ENCODE measurements at places on chromosomes 4 and X.

DNA sequence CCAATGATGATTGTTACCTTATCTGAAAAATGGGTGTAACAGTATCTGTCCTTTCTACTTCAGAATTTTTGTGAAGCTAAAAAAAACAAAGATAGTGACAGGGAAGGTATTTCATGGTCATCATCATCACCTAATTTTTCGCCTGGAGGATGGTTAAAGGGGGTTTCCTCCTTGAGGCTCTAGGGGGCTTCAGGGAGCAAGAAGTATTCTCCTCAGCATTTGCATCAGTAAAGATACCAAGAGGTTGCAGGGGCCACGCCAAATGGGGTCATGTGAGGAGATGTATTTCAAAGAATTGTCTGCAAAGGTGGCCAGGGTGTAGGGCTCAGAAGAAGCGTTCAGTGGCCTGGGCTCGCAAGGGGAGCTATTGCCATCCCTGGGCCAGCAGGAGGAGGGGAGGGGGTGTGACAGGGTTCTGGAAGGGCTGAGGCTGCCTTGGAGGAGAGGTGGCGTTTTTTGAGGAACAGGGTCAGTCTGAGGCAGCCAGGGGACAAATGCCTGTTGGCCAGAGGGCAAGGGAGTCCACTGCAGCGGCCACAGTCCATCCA is 7.3 kb upstream of the NSG1 start:
- no peak for DNase-seq

DNA sequence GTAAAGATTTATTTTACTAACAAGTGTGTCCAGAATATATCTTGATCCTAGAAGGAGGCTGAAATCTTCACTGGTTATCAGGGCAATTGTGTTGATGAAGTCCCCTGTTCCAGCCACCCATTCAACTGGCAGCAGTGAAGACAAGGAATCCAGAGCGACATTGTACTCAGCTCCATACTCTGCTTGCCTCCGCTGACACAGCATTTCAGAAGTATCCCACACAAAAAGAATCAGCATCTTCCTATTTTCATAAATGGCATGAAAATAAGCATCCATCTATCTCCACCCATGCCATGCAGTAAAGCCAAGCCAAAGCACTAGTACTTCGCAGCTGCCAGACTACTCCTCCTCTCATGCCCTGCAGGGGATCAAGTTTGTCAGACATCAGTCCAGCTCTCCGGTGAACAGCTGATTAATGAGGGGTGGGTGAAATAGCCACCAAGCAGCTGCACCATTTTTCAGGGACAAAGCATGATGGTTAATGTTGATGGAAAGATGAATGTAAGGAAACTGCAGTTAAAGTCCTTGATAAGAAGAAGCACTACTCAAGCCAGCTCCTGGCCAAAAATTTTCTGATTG is 54.0 kb downstream of the COL25A1 start:
- DNase-seq: no peak

GRCh38 chrX:150361070-150361776 is 1.9 kb upstream of the MAMLD1 start:
- DNase-seq: no peak

- DNase-seq: no peak
Measured at GRCh38 chrX:16930392-16930791, 16.1 kb upstream of the REPS2 start.

DNA sequence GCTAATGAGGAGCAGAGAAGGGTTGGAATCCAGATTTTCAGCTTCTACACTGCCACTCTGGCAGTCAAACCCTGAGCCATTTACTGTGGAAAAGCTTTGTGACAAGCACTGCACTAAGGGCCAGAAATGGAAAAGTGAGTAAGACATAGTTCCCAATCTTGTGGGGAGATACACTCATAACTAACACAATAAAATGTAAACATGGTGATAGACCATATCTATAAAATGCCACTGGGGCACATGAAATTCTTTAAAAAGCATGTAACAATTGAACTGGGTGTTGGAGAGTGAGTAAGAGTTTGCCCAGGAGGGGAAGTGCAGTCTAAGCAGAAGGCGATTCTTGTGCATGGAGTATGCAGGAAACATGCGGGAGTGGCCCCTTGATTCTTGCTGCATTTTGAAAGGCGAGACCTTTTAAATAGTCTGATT is 32.0 kb upstream of the ANXA5 start:
- DNase-seq: no peak

DNA sequence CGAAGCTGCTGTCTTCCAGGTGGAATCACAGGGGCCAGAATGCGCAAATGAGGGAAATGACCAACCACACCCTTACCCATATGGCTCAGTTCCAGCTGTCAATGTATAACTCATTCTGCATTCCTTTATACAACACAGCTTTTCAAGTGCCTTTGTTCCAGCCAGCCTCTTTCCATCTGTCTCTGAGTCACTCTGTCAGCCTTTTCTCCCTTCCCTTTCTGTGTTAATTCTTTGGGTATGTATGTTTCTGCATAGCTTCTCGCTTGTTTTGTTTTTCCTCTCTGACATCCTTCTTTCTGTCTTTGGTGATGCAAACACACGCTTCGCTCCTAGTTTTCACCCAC is 54.5 kb downstream of the RS1 start:
- no peak for DNase-seq

DNA sequence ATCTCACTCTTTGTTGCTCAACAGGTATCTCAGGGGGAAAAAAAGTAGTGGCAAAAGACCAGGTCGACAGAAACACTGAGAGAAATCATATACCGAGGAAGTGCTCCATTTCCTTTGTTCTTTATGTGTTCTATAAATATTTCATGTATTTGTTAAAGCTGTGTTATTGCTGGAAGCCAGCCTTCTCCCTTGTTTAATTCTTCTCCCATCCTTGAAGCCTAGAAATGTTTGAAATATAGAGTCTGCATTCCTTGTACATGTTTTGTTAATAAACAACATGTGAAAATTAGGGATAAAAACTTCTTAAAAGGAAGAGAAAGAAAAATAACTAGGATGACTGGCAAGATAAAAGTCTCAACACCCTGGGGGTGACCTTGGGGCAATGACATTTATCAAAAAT is 186.2 kb downstream of the ANKRD50 start:
- no peak for DNase-seq

DNA sequence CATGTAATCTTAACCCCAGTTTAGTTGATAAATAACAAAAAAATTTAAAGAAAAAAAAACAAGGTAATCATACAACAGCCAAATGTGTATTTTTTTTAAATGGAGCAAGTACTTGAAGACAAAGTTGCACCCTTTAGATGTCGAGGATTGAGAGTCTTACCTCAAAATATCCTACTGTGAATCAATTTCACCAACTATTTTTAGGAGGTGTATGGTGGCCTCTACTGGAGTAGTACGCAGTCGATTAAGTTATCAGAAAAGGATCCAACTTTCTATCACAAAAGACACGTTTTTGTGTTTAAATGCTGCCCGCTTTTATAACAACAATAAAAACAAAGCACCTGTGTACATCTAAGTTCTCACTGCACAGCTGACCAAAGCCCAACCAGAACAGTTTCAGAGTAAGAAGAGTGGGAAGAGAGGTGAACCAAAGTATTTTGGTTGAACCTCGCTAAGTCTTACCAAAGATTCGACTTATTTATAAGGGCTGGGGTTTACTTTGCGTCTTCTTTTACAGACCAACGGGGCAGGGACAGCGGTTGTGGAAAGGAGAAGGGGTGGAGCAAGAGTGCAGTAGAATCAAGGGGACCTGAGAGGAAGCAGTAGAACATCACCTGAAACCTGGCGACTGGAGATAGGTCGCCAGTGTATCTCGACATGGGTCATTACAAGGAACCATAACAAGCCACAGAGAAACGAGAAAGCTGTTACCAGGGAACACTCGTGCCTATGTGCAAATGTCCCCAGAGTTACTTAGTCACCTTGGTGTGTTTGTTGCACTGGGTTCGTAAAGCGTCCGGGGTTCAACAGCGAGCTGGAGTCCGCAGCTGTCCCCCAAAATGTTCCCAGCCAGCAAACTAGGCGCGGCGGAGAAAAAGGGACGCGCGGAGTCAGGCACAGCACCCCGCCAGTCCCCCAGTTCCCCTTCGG is 1.1 kb downstream of the RPS6KA6 start:
- DNase-seq: no peak

DNA sequence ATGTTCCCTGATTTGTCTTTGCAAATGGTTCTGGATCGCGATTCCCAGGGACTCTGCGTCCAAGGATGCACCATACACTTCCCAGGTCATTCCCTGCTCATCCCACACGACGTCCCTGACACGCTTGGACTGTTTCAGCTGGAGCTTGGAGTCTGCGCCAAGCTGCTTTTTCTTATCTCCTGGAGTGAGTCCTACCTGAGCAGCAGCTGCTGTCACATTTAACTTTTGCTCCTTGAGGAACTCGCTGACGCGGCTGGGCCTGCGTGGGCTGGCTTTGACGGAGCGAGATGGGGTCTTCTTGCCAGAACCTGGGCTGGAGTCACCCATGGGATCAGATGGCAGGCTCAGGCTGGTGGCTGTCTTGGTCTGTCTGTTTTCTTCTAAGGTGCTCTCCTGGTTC is 59.6 kb downstream of the GPRIN3 start:
- DNase-seq: no peak

DNA sequence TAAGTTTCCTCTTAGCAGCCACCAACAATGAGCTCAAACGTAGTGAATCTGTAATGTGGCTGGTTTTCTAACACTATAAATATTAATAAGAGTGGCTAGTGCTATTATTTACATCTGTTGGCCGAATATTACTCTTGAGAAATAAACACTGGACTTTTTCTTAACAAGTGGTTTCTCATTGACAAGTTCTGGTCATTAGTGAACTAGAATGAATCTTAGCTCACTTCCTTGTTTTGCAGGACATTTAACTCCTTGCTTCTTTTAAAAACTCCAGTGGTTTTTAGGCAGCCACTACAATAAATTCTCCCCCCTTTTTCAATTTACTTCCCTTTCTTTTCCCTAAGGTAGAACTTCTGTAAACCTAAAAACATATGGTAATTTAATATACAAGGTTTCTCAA is 177.2 kb downstream of the ARAP2 start:
- no peak for DNase-seq

- DNase-seq: no peak
Measured at GRCh38 chr4:151025759-151026158, 10.7 kb upstream of the LRBA start.

- no peak for DNase-seq
Measured at GRCh38 chrX:9466124-9466495, 1.3 kb downstream of the TBL1X start.

- DNase-seq: no peak
Measured at GRCh38 chrX:110430293-110431076, 71.8 kb downstream of the RTL9 start.

- no peak for DNase-seq
Measured at GRCh38 chr4:48139691-48140090, 5.6 kb upstream of the TXK start.

- DNase-seq: no peak
Measured at GRCh38 chr4:2390784-2391421, 27.5 kb downstream of the ZFYVE28 start.

GRCh38 chr4:185235843-185236503 is 26.6 kb downstream of the SNX25 start:
- no peak for DNase-seq

- DNase-seq: no peak
Measured at GRCh38 chrX:72365126-72365525, 59.4 kb upstream of the CITED1 start.

DNA sequence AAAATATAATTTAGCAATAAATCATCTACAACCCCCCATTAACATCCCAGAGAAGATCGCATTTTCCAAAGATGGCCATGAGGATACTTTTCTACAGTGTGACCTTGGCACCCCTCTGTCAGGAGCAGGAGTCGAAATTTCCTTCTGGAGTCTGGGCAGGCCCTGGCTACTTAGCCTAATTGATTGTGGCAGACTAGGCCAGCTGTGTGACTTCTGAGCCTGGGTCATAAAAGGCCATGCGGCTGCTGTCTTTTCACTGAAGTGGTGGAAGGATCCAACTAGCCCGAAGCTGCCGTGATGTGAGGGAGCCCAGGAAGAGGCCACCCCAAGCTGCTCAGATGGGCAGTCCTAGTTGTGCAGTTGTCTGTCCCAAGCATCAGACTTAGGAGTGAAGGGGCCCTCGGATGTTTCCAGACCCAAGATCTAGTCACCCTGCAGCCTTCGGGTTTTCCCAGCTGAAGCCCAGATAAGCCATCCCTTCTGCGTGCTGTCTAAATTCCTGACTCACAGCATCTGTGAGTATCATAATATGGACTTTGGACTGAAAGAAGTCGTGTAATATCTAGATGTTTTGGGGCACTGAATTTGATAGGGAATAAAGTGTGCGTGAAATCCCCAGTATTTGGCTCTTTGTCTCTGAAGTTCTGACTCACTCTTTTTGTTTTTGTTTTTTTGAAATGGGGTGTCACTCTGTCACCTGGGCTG is 21.0 kb downstream of the PDK3 start:
- DNase-seq: no peak

DNA sequence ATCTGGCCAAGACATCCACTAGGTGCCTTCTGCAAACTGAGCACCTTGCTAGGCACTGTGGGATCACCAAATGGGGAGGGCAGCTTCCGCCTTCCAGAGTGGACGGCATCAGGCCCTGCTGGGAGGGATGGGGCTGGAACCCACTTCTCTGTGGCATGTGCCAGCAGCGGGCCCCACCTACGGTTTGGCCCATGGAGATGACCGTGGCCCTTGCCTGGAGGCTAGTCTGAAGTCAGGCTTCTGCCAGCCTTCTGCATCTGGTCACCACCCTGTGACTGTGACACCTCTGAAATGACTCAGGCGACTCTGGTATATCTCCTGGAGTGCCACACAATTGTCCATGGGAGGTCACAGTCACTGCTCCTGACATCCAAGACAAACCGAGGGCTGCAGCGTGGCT is 7.2 kb downstream of the SSR4 start:
- DNase-seq: no peak

GRCh38 chr4:42390622-42391354 is 6.5 kb upstream of the SHISA3 start:
- no peak for DNase-seq

- no peak for DNase-seq
Measured at GRCh38 chr4:187732524-187732923, 263.0 kb upstream of the ZFP42 start.

DNA sequence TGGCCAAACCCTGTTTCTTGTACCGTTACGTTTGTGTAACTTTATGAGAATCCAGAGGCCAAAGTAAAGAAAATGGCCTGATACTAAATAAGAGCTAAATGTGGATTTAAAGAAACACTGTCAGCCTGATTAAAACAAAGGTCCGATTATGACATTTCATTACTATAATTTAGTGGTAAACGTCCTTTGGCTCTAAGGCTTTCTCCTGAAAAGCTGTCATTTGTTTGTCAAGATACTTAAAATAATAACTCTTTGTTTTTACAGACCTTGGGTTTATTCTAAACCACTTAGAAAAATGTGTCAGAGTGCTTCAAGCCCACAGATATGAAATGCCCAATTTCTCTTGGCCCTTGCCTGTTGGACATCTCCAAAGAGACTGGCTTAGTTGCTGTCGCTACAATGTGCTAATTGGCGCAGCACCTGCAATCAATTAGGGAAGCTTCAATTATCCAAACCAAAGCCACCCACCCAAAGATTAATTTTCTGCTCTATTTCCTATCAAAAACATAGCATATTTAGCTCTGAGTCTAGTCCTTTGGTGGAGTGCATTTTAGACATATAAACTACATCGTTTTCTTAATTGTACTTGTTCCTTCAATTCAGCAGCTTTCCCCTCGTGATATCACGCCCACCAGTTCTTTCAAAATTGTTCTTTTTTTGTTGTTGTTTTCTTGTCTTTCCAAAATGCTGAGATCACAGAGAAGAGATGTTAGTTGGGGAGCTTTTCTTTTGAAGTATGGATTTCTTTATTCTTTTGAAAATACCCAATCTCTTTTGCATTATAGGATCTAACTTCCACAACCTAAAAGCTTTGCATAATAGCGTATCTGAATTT is 13.6 kb downstream of the SMIM20 start:
- DNase-seq: no peak

GRCh38 chr4:25113915-25114904 is 46.0 kb downstream of the SEPSECS start:
- no peak for DNase-seq

GRCh38 chrX:35670889-35671288 is 127.3 kb upstream of the MAGEB16 start:
- DNase-seq: no peak
